Cardiac muscle cell (in vitro differentiated cells and primary cell): ENCODE measurements at places on chromosomes 2 and 18.

DNA sequence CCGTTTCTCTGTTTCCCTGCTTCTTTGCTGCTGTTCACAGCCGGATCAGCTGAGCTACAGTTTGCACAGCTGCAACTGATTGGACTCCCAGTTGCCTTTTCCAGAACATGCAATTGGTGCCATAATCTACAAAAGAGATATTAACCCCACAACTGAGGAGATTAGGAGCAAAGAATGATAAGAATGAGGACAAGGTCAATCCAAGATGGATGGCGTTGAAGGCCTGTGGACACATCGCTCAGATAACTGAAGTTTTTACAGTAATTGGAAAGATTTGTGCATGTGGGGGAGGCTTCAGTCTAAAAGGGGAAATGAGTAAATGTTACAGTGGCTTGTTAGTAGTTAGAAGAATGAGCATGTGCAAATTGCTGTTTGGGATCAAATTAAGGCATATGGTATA is 263.2 kb downstream of the TGIF1 start:
- DNase-seq = no peak
- H3K4me3 ChIP-seq = no peak overlapping the region
- no peaks in the 10 kb centered on the region for H3K4me1 ChIP-seq
- H3K27ac ChIP-seq = no peak overlapping the region

DNA sequence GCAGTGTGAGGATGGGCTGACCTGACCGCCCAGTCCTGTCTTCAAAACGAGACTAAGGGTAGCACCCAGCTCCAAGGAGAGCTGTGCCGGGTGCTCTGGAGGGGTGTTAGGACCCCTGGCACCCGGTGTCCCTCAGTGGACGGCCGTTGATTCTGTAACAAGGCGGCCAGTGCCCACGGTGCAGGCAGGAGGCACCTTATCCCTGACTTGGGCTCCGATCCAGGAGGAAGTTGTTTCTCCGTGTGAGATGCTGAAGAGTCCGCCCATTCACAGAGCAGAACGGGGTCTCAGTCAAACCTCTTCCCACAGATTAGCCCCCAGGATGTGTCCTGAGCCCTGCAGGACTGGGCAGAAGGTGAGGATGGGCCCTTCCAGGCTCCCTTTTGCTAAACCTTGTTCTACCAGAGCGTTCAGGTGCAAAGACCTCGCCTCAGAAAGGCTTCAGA is 123.0 kb downstream of the NFATC1 start:
- H3K27ac ChIP-seq = no peak overlapping the region
- no peaks in the 10 kb centered on the region for H3K36me3 ChIP-seq
- peaks cover 15% of the 10 kb centered on the region for H3K4me1 ChIP-seq

DNA sequence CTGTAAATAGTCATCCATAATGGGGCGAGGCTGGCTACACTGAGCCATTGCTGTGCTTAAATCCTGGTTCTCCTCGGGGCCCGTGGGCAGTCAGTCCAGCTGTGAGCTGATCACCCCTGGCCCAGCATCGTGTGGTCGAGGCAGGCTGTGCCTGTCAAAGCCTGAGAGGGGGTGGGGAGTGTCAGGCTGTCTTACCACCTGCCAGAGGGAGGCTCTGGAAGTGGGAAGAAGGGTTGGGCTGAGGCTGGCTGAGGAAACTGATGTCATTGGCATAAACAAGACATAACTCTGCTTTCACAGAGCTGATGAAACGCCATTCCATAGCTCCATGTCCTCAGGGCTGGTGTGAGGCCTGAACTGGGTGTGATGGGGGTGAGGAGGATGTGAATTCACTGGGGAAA is 49.7 kb downstream of the KLHL29 start:
- no peak overlapping the region for H3K27ac ChIP-seq
- H3K27me3 ChIP-seq = no peaks in the 10 kb centered on the region
- H3K36me3 ChIP-seq = no peaks in the 10 kb centered on the region
- no peaks in the 10 kb centered on the region for H3K4me1 ChIP-seq
- H3K4me3 ChIP-seq = no peak overlapping the region

DNA sequence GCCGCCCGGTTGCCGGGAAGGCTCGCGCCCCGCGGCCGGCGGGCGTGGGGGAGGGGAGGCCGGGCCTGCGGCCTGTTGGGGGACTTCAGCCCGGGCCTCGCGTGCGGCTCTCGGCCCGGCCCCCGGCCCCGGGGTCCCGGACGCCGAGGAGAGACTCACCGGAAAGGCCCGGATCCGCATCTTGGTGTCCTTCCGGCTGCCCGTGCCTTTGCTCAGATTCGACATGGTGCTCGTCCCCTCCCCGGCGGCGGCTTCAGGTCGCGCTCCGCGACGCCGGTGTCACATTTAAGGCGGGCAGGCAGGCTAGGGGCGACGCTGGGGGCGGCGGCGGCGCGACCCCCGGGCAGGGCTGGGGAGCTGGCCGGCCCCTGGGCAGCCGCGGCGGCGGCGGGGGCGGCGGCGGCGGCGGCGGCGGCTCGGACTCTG is 365 bp downstream of the CUL3 start:
- no peaks in the 10 kb centered on the region for H3K27me3 ChIP-seq
- DNase-seq = peak; percentile 48
